Activated naive CD4-positive, alpha-beta T cell (primary cell): ENCODE measurements at places on chromosomes 1 and 21.

DNA sequence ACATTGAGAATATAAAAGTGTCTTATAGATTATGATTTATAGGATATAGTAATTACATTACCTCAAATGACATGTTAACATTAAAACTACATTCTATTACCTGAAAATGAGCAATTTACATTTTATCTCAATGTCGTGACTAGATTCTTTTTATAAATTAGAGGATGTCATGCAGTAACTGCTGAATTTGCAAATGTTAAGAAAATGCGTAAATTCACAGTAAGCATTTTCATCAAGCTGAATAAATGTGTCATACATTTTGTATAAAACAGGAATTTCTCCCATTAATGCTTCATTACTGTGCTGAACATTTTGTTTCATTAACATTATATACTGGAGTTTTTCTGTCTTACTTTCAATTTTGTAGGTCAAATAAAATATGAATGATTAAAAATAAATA, 1460.7 kb upstream of the B3GALT2 start:
- DNase-seq, result no peak

- no peak for DNase-seq
Observed at GRCh38 chr1:154334079-154335024, 9.0 kb downstream of the ATP8B2 start.

DNA sequence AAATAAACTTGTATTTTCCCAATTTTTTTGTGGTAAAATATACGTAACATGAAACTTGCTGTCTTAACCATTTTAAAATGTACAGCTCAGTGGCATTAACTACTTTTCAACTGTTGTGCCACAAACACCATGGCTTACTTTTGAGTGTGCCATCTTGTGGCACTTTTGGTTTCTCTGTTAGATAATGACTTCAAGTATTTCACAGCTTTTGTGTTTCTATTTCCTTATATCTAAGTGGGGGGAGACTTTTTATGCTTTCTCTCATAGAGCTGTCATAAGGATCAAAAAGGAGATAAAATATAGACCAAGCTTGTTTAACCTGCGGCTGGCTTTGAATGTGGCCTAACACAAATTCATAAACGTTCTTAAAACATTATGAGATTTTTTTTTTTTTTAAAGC, 44.3 kb downstream of the CDC14A start:
- DNase-seq, result no peak

DNA sequence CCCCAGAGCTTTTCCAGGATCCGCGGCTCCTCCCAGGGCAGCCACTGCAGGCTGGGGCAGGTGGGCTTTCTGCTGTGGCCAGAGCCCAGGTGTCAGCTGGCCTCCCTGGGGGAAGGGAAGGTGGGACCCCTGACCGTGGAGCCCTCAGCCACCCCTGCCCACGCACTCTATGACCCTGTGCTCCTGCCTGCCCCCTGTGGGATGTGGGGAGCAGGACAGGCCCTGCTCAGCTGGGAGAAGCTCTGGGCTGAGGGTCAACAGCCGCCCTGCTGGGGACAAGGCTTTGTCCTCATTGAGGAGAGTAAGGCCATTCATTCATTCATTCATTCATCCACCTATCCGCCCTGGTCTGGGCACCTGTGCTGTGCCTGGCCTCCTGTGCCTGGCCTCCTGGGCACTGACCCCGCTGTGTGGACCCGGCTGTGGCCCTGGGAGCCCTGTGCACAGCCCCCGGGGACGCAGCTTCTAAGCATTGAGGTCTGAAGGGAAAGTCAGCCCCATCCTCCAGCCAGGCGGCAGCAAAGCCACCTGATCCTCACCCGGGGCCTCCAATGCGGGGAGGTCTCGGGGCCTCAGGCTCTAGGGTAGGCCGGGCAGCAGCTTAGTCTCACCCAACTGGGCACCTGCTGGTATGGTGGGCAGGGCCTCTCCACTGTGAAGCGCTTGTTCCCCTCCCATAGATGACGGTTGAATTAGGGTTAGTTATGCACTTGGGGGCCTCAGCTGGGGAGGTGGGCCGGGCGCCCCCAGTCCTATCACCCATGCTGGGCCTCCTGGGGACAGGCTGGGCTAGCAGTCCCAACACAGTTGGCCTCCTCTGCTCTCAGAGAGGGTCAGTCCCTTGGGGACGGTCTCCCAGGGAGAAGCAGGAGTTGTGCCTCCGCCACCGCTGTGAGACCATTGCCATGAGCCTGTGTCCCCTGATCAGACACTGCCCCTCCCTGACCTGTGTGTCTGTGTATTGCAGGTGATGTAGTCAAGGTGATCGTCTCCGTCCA, 6.0 kb downstream of the TNFRSF14 start:
- DNase-seq, result no peak

- DNase-seq, result no peak
Observed at GRCh38 chr1:56411484-56412180, 167.7 kb downstream of the PLPP3 start.

GRCh38 chr1:16717336-16718098, 22.8 kb upstream of the RNU1-4 start:
- DNase-seq, result no peak

DNA sequence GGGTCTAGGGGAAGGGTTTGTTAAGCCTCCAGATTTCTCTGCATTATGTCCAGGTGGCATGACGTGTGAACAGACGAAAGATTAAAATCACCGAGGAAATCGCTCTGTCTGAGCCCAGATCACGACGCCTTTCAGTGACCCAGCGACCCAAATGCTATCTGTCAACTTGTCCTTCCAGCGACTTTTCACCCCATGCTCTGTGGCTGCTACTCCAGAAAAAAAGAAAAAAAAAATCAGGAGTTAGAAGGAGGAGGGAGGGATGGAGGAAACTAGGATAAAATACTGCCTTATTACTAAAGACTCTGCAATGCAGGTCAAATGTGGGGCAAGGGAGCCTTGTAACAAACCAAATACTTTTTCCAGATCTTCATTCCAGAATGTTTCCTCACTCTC, 352.0 kb downstream of the NUF2 start:
- no peak for DNase-seq
